ENCODE measurements at places on chromosomes 6 and 20. TPM values are rescaled to one million over a fixed set of nuclear protein-coding genes. Genes with fewer than 3 reads are reported as not detected.

Gene PPP1R3G
- total RNA-seq, result 1.1 TPM

Gene GJA10
- total RNA-seq, result not detected

Gene BTNL2
- total RNA-seq, result not detected

Gene EBF4
- 19.2 TPM for total RNA-seq

DNA sequence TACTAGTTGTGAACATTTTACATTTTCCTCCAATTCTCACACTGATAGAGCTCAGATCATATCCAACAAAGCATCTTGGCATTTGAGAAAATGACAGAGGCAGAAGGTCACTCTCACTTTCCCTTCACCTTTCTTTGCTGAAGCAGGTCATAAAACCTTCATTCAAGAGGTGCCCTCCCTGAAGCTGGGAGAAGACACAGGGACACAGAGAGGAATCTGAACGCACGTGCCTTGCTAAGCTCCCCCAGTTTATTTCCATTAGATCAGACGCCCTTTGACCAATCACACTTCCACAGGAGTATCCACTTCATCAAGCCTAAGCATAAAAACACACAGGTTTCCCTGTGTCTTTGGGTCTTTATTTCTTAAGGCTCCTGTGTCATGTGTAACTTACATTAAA is 9.2 kb upstream of the MBOAT1 start:
- no peak overlapping the region for H3K27ac ChIP-seq
- no peak overlapping the region for H3K4me3 ChIP-seq
- no peaks in the 10 kb centered on the region for H3K4me1 ChIP-seq
- H3K36me3 ChIP-seq, result no peaks in the 10 kb centered on the region
- DNase-seq, result no peak

- no peak overlapping the region for H3K4me3 ChIP-seq
- no peaks in the 10 kb centered on the region for H3K27me3 ChIP-seq
- H3K36me3 ChIP-seq, result peaks cover 22% of the 10 kb centered on the region
- no peaks in the 10 kb centered on the region for H3K4me1 ChIP-seq
These were observed 50.3 kb upstream of the VSTM2L start for GRCh38 chr20:37852666-37853065.
